A549 treated with Mapracorat at 1 μM for 4 hours (cell line): ENCODE measurements at places on chromosomes 3 and 15. TPM values are rescaled to one million over a fixed set of nuclear protein-coding genes. Genes with fewer than 3 reads are reported as not detected.

The SNTN gene
- not detected in 5 replicates for total RNA-seq

The TEX55 gene
- not detected in 5 replicates for total RNA-seq

The ZNF660 gene
- not detected in 5 replicates for total RNA-seq

The SPATA12 gene
- total RNA-seq: 0.36 to 0.62 TPM (median 0.37 TPM) in 5 replicates

The IDH2 gene
- 39.5 to 47.7 TPM (median 43.1 TPM) in 5 replicates for total RNA-seq

The GABRB3 gene
- 59.6 to 83.1 TPM (median 72.9 TPM) in 5 replicates for total RNA-seq

The SEMA3B gene
- 5.3 to 9.6 TPM (median 8.3 TPM) in 5 replicates for total RNA-seq

The GOLGA6A gene
- total RNA-seq: 0.07 to 0.26 TPM (median 0.10 TPM) in 5 replicates

The C3orf38 gene
- total RNA-seq: 16.2 to 21.1 TPM (median 18.6 TPM) in 5 replicates

The CHAC1 gene
- total RNA-seq: 4.4 to 8.2 TPM (median 6.1 TPM) in 5 replicates

The GAP43 gene
- total RNA-seq: not detected in 5 replicates

The CDC25A gene
- 8.7 to 10.8 TPM (median 9.3 TPM) in 5 replicates for total RNA-seq

The PTH1R gene
- 1.1 to 1.8 TPM (median 1.4 TPM) in 5 replicates for total RNA-seq

The KNL1 gene
- total RNA-seq: 5.3 to 7.2 TPM (median 6.8 TPM) in 5 replicates

The PLA2G4F gene
- not detected in 5 replicates for total RNA-seq

The CAMK1 gene
- 12.3 to 18.0 TPM (median 16.3 TPM) in 5 replicates for total RNA-seq

The DGKG gene
- 5.7 to 11.4 TPM (median 7.2 TPM) in 5 replicates for total RNA-seq

The FMN1 gene
- 0.21 to 0.43 TPM (median 0.28 TPM) in 5 replicates for total RNA-seq

The LARP6 gene
- 50.6 to 85.9 TPM (median 79.7 TPM) in 5 replicates for total RNA-seq
